ENCODE measurements at places on chromosomes 6 and 20. TPM values are rescaled to one million over a fixed set of nuclear protein-coding genes. Genes with fewer than 3 reads are reported as not detected.

The C6orf62 gene
- total RNA-seq, result 70.5 TPM

The DDX43 gene
- total RNA-seq, result 0.16 TPM

The FAM162B gene
- 0.57 TPM for total RNA-seq

The HFE gene
- 11.1 TPM for total RNA-seq

GRCh38 chr6:148146717-148147462 is 195.7 kb upstream of the SASH1 start:
- no peaks in the 10 kb centered on the region for H3K27me3 ChIP-seq
- no peak overlapping the region for H3K4me3 ChIP-seq
- no peak overlapping the region for H3K27ac ChIP-seq
- H3K4me1 ChIP-seq, result peaks cover 5% of the 10 kb centered on the region

DNA sequence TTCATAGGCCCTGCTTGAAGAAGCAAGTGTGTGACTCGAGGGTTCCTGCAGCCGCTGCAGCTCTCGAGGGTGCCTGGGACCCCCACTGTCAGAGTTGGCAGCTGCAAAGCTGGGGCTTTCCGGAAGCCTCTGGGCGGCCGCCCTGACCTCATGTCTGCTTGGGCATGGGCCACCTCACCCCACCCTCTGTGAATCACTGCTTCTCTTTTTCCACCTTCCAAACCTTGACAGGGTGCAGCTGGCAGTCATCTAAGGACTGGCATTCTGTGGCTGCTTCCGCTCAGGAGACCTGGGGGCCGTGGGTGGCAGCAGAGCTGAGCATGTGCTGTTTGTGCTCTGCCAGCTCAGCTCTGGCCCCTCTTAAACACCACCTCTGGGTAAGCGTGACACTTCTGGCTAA is 32.0 kb downstream of the ERMARD start:
- H3K27ac ChIP-seq, result no peak overlapping the region
- H3K27me3 ChIP-seq, result no peaks in the 10 kb centered on the region
- H3K4me3 ChIP-seq, result no peak overlapping the region
- DNase-seq, result no peak
